ENCODE measurements at places on chromosomes 7 and 10. TPM values are rescaled to one million over a fixed set of nuclear protein-coding genes. Genes with fewer than 3 reads are reported as not detected.

DNA sequence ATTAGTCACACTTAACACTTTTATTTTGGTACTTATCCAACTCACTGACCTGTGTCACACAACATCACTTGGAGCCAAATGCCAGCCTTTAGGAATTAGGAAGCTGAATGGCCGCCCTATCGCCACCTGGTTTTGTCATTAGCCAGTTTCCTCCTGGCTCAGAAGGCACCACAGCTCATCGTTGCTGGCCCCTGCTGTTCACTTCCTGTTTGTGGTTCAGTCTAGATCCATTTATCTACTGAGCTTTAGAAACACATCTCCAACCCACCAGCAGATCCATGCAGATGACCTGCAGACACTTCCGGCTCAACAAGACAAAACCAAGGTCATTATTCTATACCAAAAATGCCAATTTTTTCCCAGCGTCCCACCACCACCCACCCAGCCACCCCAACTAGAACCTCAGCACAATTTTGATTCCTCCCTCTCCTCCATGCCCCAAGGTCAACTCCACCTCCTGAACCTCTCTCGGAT lies 193.5 kb upstream of the NEBL start:
- no peak overlapping the region for H3K27ac ChIP-seq
- no peak overlapping the region for H3K4me3 ChIP-seq
- H3K36me3 ChIP-seq: no peaks in the 10 kb centered on the region
- H3K4me1 ChIP-seq: no peaks in the 10 kb centered on the region

- H3K27ac ChIP-seq: no peak overlapping the region
- H3K36me3 ChIP-seq: no peaks in the 10 kb centered on the region
- DNase-seq: no peak
- no peaks in the 10 kb centered on the region for H3K4me1 ChIP-seq
Observed at GRCh38 chr10:132915411-132915810, 27.0 kb downstream of the CFAP46 start.

- no peak overlapping the region for H3K27ac ChIP-seq
- H3K4me1 ChIP-seq: no peaks in the 10 kb centered on the region
- no peak overlapping the region for H3K4me3 ChIP-seq
Observed at GRCh38 chr7:49660170-49660783, 113.2 kb upstream of the VWC2 start.

The ANXA8L1 gene
- total RNA-seq: not detected
